Daoy (cell line): ENCODE measurements at places on chromosomes 5 and 9. TPM values are rescaled to one million over a fixed set of nuclear protein-coding genes. Genes with fewer than 3 reads are reported as not detected.

Gene ZCCHC7
- 15.9 and 21.7 TPM in 2 replicates for total RNA-seq

Gene SLC26A2
- total RNA-seq = 9.3 and 11.1 TPM in 2 replicates

DNA sequence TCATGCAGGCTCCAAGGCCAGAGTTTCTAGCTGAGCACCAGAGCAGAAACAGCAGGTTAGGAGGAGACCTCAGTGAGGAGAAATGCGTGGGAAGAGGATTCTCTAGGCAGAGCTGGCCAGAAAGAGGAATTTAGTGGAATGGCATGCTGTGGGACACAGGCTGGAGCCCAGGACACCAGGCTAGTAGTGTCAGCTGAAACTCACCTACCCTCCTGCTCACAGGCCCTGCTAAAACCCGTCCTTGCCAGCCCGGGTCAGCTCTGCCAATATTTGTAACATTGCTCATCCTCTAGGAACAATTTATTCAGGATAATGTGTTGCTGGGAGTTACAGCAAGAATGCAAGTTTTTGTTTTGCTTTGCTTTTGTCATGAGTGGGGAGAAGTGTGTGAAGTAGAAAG, 40.2 kb upstream of the AGXT2 start:
- DNase-seq = no peak

DNA sequence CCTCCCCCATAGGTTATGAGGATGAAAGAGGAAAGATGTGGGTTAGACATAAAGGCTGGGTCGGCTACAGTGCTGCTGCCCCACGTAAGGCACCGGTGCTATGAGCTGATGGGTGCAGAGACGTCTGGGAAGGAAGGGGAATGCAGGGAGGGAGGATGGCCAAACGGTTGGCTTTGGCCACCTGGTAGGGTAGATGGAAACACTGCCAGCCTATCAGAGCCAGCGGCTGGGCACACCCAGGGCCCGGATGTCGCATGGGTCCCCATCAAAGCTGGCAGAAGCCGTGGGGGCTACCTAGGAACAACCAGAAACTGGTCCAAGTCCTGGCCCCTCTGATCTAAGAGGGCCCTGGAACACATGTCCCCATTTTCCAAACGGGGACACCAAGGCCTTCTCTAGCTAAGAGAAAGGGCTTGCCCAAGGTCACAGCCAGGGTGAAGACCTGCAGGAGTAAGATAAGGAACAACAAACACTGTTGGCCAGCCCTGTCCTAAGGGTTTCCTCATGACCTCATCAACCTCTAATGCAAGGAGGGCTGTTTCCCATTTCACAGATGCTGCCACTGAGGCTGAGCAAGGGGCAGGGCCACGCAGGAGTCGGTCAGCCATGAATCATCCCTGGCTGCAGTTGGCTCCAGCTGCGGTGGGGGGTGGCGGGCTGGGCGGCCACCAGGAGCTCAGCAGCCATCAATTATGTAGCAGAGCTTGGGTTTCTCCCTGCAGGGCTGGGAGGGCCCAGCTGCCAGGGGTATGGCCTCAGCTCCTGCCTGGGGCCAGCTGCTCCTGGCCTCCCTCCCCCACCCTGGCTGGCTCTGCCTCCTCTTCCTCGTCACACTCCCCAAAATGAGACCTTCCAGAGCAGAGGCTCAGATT, 4.9 kb downstream of the SH3GLB2 start:
- peak; percentile 89 for DNase-seq

GRCh38 chr9:27338527-27338903, 41.6 kb upstream of the EQTN start:
- DNase-seq = no peak
